ENCODE measurements at places on chromosomes 4 and X.

DNA sequence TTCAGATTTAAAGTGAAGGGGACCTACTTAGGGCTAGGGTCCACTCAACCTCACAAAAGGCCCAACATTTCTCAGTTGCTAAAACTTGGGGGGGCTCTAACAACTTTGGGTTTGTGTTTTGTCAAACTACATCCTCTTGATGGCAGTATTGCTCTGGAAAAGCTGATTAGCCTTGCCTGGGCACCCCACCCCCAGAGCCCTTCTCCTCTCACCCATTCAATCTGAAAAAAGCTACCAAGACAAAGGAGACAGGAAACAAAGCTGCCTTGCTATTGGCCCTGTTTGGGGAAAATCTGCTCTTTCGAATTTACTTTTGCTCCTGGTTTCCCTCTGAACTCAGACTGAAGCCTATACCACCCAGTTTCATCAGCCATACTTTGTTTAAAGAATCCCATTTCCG is 195.2 kb upstream of the STK26 start:
- no peak for DNase-seq

- DNase-seq: no peak
Observed at GRCh38 chrX:86711531-86712180, 563.4 kb downstream of the DACH2 start.

GRCh38 chrX:155179346-155179997 is 36.8 kb upstream of the VBP1 start:
- DNase-seq: no peak

DNA sequence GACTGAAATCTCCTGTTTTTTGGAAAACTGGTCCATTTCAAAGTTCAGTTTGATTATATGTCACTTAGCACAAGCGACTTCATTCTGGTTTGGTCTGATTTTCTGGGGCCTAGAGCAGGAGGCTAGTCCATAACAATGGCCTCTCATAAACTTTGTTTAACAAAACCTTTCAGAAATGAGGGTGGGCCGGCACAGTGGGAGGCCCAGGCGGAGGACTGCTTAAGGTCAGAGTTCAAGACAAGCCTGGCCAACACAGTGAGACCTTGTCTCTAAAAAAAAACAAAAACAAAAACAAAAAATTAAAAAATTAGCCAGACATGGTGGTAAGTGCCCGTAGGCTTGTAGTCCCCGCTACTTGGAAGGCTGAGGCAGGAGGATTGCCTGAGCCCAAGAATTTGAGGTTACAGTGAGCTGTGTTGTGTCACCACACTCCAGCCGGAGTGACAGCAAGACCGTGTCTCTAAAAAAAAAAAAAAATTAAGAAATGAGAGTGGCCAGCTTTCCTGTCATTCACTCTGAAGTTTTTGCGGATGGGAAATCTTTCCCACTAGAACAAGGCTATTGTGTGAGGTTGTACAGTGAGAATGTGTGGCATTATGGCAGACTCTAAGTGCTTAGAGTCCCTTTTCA is 1.2 kb upstream of the PLAC8 start:
- no peak for DNase-seq

- DNase-seq: no peak
Observed at GRCh38 chr4:175035905-175036304, 117.7 kb downstream of the ADAM29 start.

DNA sequence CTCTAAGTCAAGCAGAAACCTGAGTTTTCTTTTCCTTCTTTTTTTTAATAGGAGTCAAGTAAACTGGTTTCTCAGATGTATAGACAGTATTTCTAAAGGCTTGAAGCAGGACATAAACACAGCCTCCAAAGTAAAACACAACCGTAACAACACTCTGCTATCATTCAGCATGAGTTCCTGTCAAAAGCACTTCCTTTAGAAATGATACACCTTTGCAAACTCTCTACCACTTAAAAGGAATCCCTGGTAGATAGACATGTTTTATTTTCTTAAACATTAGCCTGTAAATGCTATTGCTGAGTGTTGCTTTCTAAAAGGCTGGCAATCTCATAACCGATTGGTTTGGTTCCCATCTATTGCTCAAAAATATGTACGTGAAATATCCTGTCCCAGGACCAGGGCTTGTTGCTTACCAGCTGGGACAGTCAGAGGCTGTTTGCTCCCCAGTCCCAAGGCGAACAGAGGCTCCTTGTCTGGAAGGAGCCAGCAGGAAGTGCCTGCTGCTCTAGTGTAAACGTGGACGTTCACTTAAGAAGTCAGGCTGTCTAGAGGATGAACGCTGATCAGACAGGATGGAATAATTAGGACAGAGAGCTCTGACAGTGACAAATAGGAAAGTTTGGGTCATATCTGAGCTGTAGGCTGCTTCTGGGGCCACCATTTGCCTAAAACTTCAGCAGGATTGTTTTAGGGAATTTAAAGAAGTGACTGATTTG is 173.9 kb upstream of the KLF3 start:
- no peak for DNase-seq

All from SHP77 treated with DMSO at 0.1 percent for 48 hours (cell line).